ENCODE measurements at places on chromosomes 7 and 10.

- DNase-seq = no peak
Observed at GRCh38 chr10:95208702-95209391, 14.8 kb downstream of the ACSM6 start.

- DNase-seq = no peak
Observed at GRCh38 chr7:38424750-38425463, 151.5 kb upstream of the TARP start.

- DNase-seq = no peak
Observed at GRCh38 chr7:32680259-32681173, 185.2 kb downstream of the AVL9 start.

DNA sequence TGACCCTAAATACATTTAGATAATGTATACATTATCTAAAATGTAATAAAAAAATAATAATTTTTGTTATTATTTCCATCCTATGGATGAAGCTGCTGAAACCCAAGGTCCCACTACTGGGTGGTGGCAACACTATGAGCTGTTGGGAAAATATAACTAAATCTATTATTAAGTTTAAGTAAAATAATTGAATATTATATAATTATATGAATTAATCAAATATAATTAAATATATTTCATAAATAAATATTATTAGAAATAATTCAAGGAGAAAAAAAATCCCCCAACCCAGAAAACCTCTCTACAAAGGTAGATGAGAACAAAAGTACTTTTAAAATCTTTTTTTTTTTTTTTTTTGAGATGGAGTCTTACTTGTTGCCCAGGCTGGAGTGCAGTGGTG is 7.9 kb downstream of the PRSS58 start:
- DNase-seq = no peak

GRCh38 chr7:3695602-3696001 is 394.6 kb downstream of the SDK1 start:
- no peak for DNase-seq

DNA sequence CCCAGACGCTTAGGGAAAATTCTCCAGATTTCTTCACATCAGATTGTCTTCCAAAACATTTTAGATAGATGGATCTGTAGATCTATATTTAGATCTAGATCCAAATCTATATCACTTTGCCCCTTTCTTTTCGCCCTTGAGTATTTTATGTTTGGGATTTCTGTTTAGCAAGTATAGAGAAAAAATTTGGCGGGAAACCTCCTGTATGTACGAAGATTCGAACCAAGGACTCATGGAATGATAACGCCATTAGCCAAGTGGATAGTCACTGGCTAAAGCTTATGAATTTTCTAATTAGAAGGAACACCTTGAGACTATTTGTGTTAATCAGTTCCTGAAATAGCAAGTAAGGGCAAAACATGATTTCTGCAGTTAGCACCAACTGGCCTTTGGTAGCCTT is 1.2 kb downstream of the THNSL1 start:
- no peak for DNase-seq

All from left ventricle myocardium superior (tissue), 1 donor.